ENCODE measurements at places on chromosomes 3 and 15.

- DNase-seq: no peak
These were observed 97.4 kb downstream of the ADCY5 start for GRCh38 chr3:123351501-123351900.

DNA sequence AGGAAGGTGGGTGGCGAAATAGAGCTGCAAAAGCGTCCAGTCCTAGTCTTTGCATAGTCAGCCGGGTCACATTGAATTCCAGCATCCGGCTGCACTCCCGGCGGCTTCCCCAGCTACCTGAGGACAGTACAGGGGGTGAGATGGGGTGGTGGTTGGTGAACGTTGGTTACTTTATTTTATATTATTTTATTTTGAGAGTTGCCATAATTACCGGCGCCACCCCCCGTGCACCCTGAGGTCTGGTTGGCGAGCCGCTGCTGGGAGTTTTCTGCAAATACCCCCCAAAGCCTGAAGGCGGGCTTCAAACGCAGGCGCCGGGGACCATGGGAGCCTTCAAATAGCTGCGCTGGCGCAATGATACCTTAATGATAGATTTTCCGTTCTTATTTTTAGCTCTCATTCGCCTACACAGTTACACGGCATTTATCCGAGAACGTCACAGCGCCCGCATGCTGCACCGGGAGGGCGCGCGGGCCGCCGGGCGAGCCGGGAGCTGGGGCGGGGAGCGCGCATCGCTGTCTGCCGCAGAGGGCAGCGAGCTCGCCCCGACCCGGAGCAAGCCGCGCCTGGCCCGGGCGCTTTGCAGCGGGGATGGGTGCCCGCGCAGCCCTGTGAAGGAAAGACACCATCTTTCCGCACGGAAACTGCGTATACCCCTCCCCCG, 756 bp upstream of the RASGRF1 start:
- DNase-seq: no peak

DNA sequence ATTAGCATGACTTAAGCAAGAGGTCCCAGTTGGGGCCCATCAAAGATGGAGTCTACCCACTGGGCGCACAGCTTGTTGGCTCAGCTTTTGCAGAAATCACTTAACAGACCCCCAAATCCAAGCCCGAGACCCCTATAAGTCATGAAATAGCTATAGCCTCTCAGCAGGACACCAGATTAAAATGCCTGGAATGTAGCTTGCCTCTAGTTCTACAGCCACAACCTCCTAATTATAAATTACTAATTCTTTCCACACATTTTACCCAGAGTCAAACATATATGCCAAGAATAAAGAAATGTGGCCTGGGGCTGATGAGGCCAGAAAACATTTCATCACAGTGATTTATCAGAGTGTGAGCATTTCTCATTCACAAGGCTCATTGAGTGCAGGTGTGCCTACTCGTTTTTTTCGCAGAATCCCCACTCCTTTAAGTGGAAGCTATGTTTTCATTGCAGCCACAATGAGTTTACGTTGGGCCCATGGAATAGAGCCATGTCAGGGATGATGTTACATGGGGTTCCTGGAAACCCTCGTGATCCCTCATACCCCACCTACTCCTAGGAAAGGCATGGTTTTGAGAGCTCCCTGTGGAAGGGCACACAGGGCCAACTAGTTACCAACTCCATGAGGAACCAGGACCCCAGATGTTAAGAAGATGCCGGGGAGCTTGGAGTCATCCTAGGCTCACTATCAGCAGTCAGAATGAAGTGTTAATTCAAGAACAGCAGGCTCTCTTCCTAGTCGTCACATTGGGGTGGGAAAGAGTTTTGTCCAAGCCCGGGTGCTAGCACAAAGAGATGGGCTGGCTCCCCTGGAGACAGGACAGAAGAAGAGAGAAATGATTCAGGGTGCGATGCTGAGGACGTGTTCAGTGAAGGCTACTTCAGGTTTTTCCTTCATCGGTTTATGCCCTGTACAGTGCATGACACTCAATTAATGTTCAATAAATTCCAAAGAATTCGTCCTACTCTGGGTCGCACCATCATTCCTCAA, 90.2 kb upstream of the ABHD17C start:
- no peak for DNase-seq

- DNase-seq: no peak
These were observed 648.8 kb upstream of the KCNMB2 start for GRCh38 chr3:177887475-177887874.

- no peak for DNase-seq
These were observed 408.2 kb downstream of the IGSF11 start for GRCh38 chr3:118626453-118626852.

GRCh38 chr3:197028728-197029510, 698 bp downstream of the MELTF start:
- DNase-seq: no peak

- no peak for DNase-seq
These were observed 145.4 kb downstream of the CHL1 start for GRCh38 chr3:341998-342397.

- DNase-seq: no peak
These were observed 21.2 kb downstream of the CCR8 start for GRCh38 chr3:39350714-39351113.

DNA sequence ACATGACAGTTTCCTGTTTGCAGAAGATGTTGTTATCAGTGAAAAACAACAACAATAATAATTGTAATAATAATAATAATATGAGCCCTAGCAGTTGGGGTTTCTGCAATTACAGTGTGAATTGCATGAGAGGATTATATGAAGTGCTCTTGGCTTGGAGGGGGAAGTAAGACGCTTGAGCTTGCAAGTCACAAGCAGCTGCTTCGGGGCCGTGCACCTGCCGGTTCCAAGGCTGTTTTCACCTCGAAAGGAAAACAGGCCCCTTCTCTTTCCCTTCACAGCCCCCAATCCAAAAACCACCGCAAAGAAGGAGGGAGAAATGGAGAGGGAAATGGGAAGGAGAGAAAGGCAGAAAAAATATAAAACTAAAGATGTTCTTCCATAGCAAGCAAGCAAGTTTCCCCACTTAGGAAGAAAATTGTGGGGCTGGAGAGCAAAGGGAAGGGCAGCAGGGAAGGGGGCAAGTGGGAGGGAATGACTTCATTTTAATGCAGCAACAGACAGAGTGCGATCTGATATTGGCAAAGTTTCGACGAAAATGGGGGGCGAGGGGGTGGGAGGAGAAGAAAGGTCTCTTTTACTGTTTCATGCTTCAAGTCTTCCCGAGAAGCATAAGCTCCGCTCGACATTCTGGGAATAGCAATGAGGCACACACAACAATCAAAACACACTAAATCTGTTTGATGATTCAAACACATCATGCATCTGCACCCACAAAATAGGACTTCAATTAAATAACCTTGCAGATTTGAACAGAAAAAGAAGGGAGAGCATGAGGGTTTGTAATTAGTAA, 284.2 kb upstream of the ATP11B start:
- no peak for DNase-seq

DNA sequence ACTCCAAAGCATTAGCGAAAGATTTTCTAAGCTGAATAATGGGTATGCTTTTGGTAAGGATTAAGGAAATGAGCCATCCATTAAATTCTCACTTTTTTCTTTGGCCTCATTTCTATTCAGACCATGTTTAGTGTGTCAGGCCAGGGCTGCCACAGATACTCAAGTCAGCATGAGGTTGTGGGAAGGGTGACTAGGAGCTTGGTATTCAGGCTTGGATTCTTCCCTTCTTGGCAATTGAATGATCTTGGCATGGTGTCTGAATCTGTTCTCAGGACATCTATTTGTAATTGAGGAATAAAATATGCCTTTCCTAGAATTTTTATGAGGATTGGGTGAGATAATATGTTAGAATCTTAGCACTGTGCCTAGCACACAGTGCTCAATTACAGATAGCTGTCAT, 11.2 kb downstream of the CCNB2 start:
- no peak for DNase-seq

- no peak for DNase-seq
These were observed 4.3 kb upstream of the LRRK1 start for GRCh38 chr15:100914876-100915275.

GRCh38 chr3:39113291-39113690, 5.8 kb downstream of the TTC21A start:
- DNase-seq: no peak

DNA sequence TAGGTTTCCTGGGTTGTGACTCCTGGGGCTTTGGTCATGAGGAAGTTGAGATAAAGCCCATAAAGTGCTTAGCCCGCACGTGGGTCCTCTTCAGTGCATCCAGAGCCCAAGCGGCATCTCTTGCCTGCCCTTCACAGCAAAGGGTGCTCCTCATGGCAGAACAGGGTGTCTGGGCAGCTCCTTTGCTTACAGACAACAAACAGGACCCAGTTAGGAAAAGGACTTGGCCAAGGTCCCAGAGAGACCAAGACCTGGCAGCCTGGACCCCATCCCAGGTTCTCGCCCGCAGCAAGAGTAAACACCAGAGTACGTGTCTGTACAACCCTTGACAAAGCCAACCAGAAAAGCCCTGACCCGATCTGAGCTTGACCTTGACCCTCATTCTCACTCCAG, 27.0 kb downstream of the ALS2CL start:
- DNase-seq: no peak

- no peak for DNase-seq
These were observed 77.2 kb downstream of the CD200R1L start for GRCh38 chr3:112769286-112769978.

DNA sequence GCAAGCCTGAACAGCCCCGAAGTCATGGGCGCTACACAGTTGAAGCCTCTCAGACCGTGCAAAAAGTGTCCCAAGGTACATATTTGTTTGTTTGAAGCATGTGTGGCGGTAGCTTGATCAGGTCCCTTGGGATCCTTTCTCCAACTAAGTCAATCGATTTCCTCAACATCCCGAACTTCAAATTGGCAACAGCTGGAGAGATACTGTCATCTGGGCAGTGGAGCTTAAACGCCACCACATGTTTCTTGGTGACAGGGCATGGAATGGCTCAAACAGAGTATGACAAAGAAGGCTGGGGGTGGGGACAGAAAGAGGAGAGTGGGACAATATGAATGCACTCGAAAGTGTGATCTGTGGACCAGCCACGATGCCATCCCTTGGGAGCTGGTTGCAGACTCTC, 84.9 kb upstream of the PSMD6 start:
- DNase-seq: no peak

- no peak for DNase-seq
These were observed 10.1 kb upstream of the FSTL1 start for GRCh38 chr3:120460862-120461261.

DNA sequence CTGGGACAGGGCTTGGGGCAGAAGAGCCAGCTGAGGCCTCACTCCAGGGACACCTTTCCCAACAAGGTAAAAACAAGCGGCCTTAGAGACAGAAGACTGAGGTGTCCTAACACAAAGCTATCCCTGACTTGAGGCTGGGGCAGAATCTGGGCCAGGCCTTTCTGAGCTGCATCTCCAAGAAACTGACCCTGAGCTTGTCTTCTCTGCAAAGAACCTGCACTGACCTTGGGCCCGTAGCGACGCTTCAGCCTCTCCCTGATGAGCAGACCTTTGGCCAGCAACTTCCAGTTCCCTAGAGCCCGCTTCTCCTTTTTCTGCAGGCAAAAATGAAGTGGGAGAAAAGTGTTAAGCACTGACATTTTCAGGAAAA, 22.2 kb downstream of the TMEM43 start:
- no peak for DNase-seq

DNA sequence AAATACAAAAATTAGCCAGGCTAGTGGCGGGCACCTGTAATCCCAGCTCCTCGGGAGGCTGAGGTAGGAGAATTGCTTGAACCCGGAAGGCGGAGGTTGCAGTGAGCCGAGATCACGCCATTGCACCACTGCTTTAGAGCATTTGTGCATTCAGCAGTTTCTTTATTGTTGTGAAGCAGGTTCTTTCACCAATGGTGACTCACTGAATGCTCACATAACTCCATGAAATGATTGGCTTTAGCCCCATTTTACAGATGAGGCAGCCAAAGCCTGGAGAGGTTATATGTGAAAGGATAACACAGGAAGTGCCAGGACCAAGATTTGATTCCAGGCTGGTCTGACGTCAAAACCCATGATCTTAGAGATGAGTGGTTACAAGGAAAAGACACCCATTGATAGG, 195.2 kb downstream of the SLCO3A1 start:
- no peak for DNase-seq
